ENCODE measurements at places on chromosomes 12 and 14.

- no peak for DNase-seq
Measured at GRCh38 chr14:55846826-55847446, 266.9 kb downstream of the KTN1 start.

- no peak for DNase-seq
Measured at GRCh38 chr12:130076126-130076525, 86.1 kb upstream of the FZD10 start.

- no peak for DNase-seq
Measured at GRCh38 chr12:63790608-63790945, 10.9 kb downstream of the RXYLT1 start.

- DNase-seq: no peak
Measured at GRCh38 chr14:99241325-99242010, 30.5 kb downstream of the BCL11B start.

- no peak for DNase-seq
Measured at GRCh38 chr14:32009976-32010581, 67.0 kb upstream of the ARHGAP5 start.

- DNase-seq: no peak
Measured at GRCh38 chr12:65934480-65935115, 110.3 kb downstream of the HMGA2 start.

DNA sequence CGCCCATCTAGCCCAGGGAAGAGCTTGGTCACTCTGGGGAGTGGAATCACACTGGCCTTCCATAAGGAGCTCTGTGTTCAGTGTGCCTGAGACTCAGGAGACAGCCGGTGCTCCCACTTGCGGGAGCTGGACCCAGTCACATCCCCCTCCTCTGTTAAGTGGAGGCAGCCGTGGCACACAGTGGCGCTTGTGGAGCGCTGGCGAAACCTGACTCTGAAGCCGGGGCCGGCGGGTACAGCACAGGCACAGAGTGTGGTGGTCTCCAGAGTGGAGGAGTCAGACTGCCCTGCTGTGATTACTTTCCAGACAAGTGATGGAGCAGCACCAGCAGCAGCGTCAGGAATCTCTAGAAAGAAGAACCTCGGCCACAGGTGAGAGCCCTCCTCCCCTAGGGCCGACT, 33.0 kb downstream of the DEGS2 start:
- DNase-seq: no peak

DNA sequence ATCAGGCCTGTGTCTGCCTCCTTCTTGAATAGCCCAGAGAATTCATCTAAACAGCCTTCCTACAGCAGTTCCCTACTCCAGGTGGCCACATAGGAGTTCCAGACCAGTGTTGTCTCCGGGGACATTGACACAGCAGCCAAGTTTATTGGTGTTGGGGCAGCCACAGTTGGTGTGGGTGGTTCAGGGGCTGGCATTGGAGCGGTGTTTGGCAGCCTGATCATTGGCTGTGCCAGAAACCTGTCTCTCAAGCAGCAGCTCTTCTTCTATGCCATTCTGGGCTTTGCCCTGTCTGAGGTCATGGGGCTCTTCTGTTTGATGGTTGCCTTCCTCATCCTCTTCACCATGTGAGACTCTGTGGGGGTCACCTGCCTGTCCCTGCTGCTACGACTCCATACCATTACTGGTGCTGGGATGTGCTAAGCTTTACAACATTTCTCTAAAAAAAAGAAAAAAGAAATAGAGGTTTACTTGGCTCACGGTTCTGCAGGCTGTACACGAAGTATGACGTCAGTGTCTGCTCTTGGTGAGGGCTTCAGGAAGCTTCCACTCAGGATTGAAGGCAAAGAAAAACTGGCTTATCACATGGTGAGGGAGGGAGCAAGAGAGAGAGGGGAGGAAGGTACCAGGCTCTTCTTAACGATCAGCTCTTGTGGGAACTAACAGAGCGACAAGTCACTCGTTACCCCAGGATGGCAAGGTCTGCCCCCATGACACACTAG, 57.5 kb downstream of the CHST11 start:
- DNase-seq: no peak

- DNase-seq: no peak
Measured at GRCh38 chr14:71163842-71164629, 256.8 kb downstream of the PCNX1 start.

DNA sequence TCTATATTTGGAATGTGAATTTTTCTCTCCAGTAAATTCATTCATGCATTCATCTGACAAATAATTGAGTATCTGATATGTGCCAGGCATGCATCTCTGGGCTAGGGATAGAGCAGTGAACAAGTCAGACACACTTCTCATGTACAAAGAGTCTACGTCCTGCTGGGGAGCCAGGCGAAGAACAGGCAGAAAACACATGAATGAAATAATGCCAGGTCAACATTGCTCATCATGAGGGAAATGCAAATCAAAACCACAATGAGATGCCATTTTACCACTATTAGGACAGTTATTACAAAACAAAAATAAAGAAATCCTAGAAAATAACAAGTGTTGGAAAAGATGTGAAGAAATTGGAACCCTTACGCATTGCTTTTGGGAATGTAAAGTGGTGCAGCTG, 90.3 kb downstream of the PAX9 start:
- DNase-seq: no peak

GRCh38 chr14:95683793-95684192, 2.4 kb upstream of the TCL1B start:
- no peak for DNase-seq

GRCh38 chr12:56872366-56872765, 61.8 kb downstream of the SDR9C7 start:
- DNase-seq: no peak

- no peak for DNase-seq
Measured at GRCh38 chr12:92349635-92350034, 204.0 kb upstream of the BTG1 start.

DNA sequence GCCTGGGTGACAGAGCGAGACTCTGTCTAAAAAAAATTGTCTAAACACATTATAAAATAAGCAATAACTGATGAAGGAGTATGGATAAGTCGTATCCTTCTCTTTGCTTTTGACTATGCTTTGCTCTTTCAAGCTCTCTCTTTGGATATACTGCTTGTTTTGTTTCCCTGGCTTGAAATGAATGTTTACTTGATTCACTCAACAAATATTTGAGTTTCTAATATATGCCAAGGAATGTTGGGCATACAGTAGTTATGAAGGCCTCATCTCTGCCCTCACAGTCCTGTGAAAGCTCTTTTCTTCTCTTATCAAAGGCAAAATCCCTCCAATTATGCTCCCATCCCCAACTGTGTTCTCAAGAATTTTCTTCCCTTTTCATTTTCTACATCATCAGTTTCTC, 123.5 kb downstream of the PTPRR start:
- no peak for DNase-seq

DNA sequence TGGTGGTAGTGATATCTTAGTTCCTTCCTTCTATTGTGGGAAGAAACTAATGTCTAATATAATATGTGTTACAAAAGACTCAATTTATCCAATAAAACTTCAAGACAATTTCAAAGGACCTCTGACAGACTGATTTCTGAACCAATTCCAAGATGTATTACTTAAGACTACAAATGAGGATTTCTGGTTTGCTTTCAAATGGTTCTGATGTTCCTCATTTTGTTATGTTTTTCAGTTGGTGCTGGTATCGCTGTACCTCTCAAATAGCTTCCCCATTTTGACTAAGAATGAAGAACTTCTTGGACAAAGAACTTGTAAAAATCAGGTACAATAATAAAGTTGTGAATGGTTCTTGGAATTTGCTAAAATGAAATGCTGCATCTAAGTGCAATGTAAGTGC, 19.4 kb upstream of the MBIP start:
- no peak for DNase-seq

DNA sequence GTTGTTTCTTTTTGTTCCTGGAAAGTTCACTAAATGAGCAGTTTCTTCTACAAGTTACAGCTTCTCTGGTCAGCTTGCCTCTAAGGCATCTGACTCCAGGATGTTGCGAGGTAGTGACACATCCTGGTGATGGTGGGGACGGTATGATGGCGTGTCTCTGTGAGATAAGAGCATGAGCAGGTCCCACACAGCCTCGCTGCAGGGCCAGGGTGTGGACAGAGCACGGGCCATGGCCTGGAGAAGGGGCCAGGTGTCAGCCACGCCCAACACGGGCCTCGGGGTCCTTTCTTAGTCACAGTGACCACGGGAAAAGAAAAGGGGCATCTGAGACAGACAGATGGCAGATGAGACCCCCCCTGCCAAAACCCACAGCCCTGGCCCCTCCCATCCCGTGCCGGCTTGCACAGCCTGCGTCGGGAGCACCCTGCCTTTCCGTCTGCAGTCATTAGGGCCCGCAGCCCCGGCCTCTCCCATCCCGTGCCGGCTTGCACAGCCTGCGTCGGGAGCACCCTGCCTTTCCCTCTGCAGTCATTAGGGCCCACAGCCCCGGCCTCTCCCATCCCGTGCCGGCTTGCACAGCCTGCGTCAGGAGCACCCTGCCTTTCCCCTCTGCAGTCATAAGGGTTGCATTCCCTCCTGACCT, 79.3 kb upstream of the DYNC1H1 start:
- DNase-seq: no peak

DNA sequence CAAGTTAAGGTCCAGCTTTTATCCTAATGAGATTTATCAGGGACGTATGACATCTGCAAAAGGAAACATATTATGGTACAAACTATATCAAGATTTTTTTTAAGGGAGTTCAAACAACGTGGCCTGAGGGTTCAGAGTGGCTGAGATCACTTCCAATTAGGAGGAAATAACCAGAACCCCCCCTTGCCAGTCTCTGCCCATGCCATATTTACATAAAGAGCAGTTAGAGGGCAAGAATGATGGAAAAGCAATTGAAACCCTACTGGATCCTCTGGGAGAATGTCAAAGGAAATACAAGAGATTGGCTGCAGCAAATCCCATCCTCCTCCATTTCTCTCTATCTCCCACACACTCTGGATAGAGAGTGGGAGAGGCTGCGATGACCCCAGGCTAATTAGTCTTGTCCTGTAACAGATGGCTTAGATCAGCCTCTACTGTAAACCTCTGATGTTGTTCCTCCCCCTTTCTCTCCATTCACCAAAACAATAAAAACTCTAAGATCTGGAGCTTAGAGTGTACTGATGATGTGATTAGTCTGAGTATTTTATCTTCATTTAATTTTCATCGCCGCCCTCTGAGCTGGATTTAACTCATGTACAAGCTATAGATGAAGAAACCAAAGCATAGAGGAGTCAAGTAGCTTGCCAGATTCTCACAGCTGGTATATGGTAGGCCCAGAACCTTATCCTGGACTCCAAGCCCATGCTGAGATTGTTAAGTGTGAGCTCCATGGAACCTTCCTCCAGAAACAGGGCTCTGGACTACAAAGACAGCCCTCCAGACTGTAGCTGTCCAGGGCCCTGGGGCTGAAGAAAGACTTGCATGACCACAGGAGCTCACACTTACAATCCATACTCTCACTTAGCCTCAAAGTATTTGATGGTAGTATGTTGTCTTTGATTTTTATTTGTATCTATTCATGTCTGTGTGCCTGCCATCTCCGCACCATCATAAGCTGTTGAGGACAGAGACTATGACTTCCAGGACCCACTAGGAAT, 54.1 kb upstream of the GNG2 start:
- no peak for DNase-seq

DNA sequence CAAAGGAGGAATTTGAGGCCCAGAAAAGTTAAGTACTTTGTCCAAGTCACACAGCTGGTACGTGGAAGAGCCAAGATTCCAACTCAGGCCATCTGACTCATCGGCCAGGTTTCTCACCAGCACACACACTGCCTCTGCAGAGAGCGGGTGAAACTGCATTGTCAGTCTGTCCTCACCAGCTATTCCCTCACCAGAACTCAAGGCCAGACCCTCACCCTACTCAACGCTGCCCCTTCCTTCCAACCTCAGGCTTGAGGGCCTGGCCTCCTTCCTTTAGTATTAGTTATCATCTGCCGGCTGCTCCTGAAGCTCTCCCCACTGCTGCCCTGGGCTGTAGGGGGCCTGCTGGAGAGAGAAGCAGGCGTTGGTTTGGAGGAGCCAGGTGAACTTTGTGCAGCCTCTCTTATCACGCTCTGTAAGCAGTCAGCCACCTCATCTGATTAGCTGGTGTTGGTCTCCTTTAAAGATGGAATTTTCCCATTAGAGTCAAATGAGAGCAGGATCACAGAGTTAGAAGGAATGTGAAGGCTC, 16.6 kb upstream of the PLEK2 start:
- DNase-seq: no peak

DNA sequence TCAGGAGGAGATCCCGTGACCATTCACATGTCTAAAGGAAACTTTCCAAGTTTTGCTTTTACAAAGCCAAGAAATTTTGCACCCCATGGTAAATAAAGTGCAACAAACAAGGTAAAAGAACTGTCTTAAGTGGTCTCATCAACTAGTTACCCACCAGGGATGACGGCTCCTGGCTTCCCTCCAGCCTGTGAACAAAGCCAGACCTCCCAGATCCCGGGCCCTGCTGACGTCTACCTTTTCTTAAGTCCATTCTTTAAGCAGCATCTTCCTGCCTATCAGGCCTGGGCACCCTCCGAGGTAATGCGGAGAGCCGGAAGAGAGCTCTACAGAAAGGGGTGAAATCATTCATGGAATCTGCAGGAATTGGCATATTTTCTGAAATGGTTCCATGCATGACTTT, 58.0 kb upstream of the DAAM1 start:
- no peak for DNase-seq

GRCh38 chr12:288687-289086, 26.1 kb upstream of the SLC6A13 start:
- no peak for DNase-seq

GRCh38 chr12:46560874-46561273, 188.3 kb upstream of the SLC38A2 start:
- no peak for DNase-seq

GRCh38 chr14:71238835-71239234, 331.6 kb downstream of the PCNX1 start:
- no peak for DNase-seq

GRCh38 chr12:75322464-75322863, 7.7 kb downstream of the CAPS2 start:
- DNase-seq: no peak

DNA sequence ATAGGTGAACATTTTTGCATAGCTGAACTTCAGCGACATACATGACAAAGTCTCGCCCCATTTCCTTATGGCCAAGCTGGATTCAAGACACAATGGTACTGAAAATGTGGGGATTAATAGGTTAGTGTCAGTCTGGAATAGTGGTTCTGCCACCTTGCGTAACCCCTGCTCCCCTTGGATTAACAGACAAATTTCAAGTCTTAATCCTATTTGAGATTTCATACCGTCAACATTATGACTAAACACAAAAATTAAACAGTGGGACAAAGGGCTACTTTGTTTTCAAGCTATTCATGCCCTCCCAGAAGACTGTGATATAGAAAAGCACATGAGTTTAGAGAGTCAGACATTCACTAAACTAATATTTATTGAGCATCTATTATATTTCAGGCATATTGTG, 138.9 kb upstream of the HIF1A start:
- no peak for DNase-seq

GRCh38 chr12:26384536-26384935, 189.2 kb downstream of the SSPN start:
- no peak for DNase-seq

DNA sequence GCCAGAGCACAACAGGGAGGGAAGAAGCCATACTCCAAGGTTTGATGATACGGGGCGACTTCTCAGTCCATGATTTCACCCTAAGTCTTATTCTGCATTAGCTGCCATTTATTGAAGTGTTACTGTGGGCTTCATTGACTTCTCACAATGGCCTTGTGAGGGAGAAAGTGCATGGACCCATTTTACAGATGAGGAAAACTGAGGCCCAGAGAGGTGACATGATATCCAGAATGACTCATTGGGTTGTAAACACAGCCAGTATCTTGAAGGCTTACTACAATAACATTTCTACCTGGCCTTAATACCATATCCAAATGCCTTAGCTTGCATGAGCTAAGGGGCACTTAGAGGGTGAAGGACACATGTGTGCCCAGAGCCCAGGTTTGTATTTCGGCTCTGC, 100.6 kb downstream of the CMKLR1 start:
- no peak for DNase-seq

GRCh38 chr12:88726806-88727720, 146.8 kb upstream of the KITLG start:
- DNase-seq: no peak

All from GM12878 (cell line).